ENCODE measurements at places on chromosomes 6 and 20.

DNA sequence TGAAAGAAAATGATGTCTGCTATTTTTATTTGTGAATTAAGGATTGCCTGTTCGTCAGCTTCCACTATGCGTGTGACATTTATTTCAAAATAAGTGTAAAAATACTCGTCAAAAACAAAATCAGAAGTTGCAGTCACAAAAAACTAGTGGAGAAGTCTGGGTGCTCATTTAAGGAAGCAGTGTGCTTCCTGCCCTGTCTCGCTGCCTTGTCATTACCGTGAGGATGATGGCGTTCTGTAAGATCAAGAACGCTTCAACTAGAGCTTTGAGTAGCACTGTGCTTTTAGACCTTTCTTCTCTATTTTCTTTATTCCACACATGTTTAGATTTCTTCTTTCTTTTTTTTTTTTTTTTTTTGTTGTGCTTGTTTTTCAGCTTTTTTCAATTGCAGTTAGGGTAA, 186.9 kb downstream of the TBC1D7 start:
- peak; percentile 94 for DNase-seq

- no peak for DNase-seq
Measured at GRCh38 chr20:50819349-50819748, 24.5 kb downstream of the BCAS4 start.

DNA sequence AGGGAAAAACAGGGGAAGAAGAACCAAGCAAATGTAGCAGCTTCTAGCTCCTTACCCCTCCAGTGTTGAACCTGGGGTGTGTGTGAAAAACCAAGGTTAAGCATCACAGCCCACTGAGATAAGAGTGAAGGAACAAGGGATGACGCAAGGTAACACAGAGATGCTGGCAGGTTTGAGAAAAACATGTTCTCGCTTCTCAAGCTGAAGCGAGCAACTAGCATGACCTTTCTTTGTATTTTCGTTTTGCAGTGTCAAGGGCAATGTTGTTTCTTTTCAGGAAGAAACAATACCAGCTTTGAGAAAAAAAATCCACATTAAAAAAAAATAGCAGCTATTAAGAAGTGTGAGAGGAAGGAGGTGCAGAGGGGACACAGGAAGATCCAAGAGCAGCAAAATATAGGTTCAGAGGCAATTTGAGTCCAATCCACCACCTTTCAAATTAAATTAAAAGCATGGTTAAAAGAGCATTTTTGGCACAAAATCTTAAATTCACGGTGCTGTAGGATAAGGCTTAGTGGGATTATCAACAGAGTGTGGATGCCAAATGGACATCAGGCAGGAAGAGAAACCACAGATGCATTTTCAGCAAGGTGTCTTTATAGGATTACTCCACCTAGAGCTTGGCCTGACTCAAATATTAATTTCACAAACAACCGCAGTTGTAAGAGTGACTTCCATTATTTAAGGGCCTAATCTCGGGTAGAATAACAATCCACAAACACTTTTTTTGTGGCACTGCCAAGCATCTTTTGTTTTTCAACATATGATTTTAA, 70.9 kb downstream of the SYNE1 start:
- no peak for DNase-seq

GRCh38 chr20:40442181-40442963, 246.7 kb downstream of the MAFB start:
- no peak for DNase-seq

DNA sequence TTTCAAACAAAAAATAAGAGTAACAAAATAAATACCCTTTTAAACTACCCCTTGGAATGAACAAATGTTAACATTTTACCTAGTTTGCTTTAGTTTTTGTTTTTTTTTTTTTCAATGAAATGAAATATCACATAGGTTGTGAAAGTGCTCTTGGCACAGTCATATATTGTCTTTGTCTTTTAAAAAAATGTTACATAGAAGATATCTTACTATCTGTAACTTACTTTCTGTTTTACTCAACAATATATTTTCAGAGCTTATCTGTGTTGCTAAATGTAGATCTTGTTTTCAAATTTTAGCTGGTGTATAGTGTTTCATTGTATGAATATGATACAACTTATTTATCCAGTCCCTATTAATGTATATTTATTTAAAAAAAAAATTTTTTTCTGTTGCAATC, 8.6 kb downstream of the CEP57L1 start:
- no peak for DNase-seq

DNA sequence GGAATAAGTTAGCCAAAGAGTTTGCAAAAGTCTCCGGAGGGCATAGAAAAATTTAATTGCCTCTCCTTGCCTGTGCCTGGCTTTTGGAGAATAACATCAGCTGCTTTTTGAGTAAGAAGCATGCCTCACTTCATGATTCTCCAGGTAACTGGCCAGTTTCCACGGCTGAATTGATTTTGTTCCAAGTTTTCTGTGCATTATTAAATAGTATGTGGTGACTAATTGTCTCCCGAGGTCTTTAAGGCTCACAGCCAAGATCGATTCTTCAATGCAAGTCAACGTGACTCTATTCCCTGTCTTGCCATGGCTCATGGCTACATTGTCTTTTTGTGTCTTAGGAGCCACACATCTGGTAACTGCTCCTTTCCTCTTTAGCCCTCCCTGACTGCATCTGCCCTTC, 54.2 kb downstream of the CNR1 start:
- no peak for DNase-seq

DNA sequence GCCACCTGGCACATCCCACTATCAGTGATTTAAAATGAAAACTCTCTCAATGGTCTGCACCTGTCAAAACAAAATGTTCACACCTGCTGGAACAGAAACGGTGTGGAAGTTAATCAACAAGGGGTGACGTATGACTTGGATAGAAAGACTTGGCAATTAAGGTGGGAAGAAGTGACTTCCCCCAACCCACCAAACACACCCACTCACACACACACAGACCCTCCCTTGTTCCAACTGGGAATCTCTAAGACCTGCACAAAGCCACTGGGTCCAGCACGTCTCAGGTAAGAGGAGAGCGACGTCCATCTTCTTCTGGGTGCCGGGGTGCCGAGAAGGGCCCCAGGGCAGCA, 25.1 kb upstream of the TCFL5 start:
- no peak for DNase-seq

DNA sequence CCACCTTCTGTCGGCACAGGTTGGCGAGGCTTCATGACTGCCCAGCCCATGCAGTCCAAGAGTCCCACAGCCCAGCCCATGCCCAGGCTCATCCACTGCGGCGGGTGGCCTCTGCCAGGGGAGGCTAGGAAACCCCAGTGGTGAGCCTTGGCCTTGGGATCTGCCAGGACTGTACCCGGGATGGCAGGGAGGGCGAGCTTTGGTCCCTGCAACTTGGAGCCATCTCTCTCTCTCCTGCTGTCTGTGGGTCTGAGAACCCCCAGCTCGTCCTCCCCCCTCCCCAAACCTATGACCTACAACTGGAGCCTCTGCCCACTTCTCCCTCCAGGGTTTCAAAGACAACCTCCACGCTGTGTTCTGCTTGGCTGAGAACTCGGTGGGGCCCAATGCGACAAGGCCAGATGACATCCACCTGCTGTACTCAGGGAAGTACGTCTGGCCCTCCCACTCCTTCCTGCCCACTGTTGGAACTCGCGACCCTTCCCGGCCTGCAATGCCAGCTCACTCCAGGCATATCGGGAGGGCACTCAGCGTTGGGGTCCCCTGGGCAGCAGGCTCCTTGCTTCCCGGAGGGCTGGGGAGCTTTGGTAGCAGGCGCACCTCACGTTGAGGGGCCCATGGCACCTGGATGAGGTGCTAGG, 19.7 kb downstream of the NPEPL1 start:
- DNase-seq, result no peak

DNA sequence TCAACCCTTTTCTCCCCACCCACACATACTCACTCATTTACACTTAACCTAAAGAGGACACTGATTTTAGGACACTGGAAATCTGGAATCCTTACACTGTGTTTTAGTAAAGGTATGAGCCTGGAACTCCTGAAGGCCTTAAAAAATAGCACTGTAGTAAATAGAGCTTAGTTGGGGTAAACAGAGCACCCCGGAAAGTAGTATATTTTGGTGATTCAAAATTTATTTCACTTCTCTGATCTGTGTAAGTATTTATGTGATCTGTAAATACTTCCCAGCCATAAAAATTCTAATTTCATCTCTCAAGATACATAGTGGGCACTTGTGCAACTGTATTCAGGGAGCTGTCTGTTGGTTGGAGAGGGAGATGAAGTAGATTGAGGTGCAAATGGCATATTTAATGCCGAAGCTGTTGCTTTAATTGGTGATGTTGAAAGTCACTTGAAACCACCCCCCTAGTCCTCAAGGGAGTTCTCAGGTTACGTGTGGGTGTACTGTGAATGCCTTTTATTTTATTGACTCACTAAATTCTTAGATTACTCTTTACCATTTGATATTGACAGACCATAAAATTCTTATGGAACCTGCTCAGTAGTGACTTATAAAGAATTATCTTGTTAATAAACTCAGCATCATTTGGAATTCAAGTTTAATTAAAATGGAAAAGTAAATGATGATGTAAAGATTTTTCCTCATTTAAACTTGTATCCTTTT, 154.9 kb downstream of the SOX4 start:
- DNase-seq, result no peak

GRCh38 chr6:5365436-5366195, 104.3 kb downstream of the FARS2 start:
- no peak for DNase-seq
